ENCODE measurements at places on chromosomes 16 and 17.

DNA sequence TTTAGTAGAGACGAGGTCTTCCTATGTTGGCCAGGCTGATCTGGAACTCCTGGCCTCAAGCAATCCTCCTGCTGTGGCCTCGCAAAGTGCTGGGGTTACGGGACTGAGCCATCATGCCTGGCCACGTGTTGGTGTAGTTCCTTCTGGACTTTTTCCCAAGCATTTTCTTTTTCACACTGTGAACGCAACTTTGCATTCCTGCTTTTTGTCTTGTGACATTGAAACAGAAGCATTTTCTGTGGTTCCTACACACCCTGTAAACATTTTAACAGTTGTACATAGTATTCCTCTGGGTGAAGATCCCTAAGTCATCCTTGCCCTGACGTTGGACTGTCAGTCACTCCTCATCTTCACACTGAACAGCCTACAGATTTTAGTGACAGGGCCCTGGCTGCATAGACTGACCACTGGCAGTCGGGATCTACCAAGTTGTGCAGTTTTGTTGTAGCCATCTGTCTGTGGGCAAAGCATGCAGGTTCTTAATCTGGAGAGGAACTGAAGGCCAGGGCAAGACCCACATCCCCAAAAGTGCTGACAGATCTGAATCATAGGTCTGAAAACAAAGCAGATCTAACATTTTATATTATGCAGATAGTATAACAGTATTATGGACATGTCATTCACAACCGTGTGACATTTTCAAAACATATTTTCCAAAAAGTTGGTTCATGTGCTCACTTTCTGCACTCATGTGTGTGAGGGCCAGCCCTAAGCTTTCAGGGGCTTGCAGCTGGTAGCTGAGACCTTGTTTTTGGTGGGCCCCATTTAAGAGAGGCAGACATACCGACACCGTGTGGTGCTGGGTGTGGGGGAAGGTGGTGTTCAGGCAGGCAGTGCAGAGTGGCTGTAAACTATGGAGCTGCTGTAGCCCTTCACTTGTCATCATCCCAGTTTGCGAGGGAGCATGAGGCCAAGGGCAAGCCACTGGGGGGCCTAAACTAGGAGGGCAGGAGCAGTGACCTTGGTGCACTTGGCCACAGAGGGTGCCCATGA is 59.9 kb downstream of the EPN2 start:
- DNase-seq = no peak

GRCh38 chr17:8683355-8683754 is 52.8 kb upstream of the MYH10 start:
- DNase-seq = no peak

DNA sequence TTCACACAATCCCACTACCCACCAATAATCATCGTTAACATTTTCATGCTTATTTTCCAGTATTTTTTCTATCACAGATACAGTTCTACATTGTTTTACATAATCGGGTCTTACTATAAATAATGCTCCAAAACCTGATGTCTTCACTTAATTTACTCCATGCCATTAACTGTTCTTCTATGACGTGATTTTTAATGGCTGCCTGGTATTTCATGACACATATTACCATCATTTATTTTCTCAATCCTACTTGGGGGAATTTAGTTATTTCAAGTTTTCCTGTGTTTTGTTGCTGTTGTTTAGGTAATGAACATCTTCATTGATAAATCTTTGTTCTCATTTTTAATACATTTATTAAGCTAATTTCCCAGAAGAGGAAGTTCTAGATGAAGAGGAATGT is 14.7 kb downstream of the LPO start:
- DNase-seq = no peak

- no peak for DNase-seq
These were observed 11.5 kb downstream of the CDH13 start for GRCh38 chr16:82638095-82638798.

- no peak for DNase-seq
These were observed 4.7 kb downstream of the FAM20A start for GRCh38 chr17:68596411-68596945.

DNA sequence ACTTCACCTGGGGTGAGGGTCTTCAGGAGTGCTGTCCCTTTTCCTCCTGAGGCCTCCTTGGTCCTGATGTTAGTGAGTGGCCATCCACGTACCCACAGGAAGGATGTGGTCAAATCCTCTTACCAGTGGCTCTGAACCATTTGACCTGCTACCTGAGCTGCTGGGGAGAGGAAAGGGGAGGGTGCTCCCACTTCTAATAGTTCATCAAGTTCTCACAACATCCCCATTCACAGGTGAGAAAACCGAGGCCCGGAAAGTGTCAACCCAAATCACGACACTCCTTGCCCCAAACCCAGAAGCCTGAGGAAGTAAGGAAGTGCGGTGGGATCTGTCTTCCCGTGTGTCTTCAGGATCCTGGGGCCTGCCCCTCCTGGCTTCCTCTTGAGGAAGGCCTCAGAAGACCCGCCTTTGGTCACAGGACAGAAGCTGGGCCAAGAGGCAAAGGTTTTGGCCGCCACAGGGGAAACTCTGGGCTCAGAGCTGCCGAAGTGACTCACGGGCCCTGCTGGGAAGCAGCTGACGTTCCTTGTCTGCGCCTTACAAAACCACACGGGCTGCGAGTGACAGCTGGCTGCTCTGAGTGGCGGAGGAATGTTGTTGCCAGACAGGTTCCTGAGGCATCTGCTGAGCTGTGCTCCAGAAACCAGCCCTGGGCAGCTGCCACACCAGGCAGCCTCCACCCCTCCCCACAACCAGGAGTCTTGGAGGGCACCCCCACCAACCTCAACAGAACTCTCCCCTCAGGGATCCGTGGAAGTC is 13.9 kb upstream of the KIFC3 start:
- peak; percentile 96 for DNase-seq

GRCh38 chr16:56057151-56057550 is 134.1 kb upstream of the GNAO1 start:
- DNase-seq = no peak

DNA sequence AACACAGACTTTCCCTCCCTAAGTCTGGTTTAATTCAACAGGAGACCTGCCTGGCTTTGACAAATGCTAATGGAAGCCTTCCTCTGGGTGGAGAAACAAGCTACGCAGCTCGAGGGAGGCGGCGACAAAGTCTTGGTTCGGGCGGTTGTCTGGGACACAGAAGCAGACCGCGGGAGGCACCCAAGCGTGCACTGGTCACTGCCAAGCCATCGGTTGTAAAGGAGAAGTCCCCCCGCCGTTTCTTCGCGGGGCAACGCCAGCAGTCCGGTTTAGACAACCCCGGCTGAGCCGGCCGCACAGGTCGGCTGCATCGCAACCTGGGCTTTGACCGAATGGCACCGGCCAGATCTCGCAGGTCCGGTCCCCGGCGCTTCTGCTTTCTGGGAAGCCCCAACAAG is 586 bp downstream of the GLYR1 start:
- peak; percentile 79 for DNase-seq

- no peak for DNase-seq
These were observed 88.3 kb downstream of the TMEM132E start for GRCh38 chr17:34667656-34668055.

DNA sequence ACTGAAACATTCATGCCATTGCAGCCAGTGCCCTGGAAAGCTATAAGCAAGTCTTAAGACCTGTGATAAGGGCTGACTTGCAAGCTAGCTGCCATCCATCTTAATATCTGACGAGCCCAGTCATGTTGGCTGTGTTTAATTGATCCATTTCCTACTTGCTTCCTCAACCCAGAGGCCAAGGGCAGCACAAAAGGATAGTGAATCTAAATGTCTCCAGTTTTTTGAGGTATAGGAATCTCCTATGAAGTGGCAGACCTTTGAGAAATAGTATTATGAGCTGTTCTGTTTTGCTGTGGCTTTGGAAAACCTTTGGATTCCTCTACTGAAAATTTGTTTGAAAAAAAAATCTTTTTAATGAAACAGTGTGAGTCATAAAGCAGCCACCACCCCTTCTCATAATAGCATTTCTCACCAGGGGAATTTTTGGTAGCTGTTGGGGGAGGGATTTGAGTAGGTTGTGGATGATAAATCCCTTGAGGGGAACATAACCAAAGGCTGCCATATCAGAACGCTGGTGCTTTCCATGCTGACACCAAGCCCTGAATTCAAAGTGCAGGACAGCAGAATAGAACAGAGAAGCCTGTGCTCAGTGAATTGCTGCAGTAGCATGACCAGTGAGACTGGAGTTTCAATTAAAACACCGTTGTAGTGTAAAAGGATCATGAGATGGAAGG is 12.9 kb downstream of the ZNRF1 start:
- peak; percentile 70 for DNase-seq

- no peak for DNase-seq
These were observed 353.8 kb upstream of the HSBP1 start for GRCh38 chr16:83453977-83454376.

- DNase-seq = no peak
These were observed 2.3 kb upstream of the PGS1 start for GRCh38 chr17:78376161-78376560.

GRCh38 chr17:76542566-76542971 is 2.7 kb downstream of the PRCD start:
- DNase-seq = no peak

GRCh38 chr17:76408037-76408849 is 23.8 kb downstream of the SPHK1 start:
- peak; percentile 61 for DNase-seq

DNA sequence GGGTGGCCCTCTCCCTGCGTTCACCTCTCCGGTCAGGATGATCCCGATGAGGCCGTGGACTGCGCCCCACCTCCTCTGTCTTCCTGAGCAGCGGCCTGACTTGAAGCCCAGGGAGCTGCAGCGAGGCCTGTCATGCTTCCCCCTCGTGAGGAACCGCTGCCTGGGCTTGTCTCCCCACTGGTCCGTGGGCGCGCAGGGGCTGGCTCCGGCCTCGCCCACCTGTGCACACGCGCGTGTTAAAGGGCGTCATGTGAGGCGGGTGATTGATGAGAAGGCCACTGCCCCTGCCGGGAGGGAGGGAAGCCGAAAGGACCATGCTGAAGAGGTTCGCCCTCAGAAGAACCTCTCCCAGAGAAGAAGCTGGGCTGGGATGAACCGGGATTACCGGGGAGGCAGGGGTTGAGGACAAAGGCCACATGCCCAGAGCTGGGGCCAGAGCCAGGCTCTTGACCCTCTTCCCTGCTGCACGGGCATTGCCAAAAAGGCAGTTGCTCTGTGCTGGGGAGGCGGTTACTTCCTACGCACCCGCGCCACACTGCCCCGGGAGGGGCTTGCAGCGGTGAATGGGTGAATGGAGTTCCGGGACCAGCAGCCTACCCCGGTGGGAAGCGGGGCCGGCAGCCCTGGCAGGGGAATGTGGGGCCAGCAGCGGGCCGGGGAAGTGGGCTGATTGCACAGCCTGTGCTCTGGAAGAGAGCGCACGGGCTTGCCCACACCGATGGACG is 85.9 kb upstream of the GSE1 start:
- DNase-seq = peak; percentile 39

DNA sequence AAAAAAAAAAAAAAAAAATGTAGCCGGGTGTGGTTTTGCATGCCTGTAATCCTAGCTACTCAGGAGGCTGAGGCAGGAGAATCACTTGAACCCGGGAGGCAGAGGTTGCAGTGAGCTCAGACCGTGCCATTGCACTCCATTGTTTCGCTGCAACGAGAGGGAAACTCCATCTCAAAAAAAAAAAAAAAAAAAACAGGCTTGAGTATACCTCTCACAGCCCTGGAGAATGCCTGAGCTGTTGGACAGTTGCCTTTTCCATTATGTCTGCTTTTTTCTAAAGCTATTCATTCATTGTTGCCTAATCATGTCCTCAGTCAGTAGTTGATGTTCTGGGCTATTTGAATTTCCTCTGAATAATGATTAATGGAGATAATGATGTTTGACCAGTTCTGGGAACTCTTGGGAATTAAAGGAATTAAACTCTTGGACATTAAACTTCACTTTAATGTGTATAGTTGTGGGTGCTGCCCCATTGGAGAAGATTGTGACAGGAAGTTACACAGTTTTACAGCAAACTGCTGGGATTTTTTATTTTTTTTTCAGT is 11.8 kb downstream of the HMOX2 start:
- DNase-seq = no peak
